ENCODE measurements at places on chromosomes 1 and 21. TPM values are rescaled to one million over a fixed set of nuclear protein-coding genes. Genes with fewer than 3 reads are reported as not detected.

TRAF3IP3 gene
- 422 TPM for polyA plus RNA-seq

IL12RB2 gene
- polyA plus RNA-seq: not detected

CD247 gene
- 10.8 TPM for polyA plus RNA-seq

- H3K27ac ChIP-seq: no peak overlapping the region
- H3K36me3 ChIP-seq: no peaks in the 10 kb centered on the region
- no peaks in the 10 kb centered on the region for H3K4me1 ChIP-seq
- H3K27me3 ChIP-seq: no peaks in the 10 kb centered on the region
Measured at GRCh38 chr1:195462646-195463045, 1145.6 kb downstream of the KCNT2 start.

GRCh38 chr1:83910461-83910860 lies 88.5 kb downstream of the TTLL7 start:
- no peak overlapping the region for H3K27ac ChIP-seq
- no peak overlapping the region for H3K4me3 ChIP-seq
- no peak for DNase-seq

DNA sequence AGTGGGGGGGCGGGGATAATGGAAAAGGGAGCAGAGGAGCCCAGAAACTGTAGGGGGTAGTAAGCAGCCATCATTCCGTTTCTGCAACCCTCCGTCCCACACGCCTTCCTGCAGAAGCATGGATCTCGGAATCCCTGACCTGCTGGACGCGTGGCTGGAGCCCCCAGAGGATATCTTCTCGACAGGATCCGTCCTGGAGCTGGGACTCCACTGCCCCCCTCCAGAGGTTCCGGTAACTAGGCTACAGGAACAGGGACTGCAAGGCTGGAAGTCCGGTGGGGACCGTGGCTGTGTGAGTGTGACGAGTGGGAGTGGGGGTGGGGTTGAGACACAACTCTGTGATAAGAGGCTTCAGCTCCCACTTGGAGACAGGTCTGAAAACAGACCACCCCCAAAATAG lies 706 bp downstream of the CREB3L4 start:
- no peaks in the 10 kb centered on the region for H3K36me3 ChIP-seq
- H3K4me3 ChIP-seq: peak overlapping the region; percentile 73
- peaks cover 37% of the 10 kb centered on the region for H3K4me1 ChIP-seq
- no peak overlapping the region for H3K27ac ChIP-seq
- DNase-seq: no peak
- H3K27me3 ChIP-seq: no peaks in the 10 kb centered on the region

DNA sequence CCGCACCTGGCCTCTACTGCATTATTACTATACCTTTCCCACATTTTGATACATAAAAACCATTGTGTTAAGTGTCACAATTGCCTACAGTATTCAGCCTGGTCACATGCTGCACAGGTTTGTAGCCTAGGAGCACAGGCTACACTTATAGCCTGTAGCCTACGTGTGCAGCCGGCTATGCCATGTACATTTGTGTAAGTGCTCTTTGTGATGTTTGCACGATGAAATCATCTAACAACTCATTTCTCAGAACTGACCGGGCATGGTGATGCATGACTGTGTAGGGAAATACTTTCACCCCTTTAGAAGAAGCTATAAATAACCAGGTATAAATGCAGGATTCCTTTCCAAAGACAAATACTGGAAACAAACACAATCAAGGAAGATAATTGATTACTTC lies 12.1 kb downstream of the ERG start:
- H3K36me3 ChIP-seq: no peaks in the 10 kb centered on the region
- H3K27me3 ChIP-seq: no peaks in the 10 kb centered on the region
- H3K27ac ChIP-seq: no peak overlapping the region
- no peak overlapping the region for H3K4me3 ChIP-seq

DNA sequence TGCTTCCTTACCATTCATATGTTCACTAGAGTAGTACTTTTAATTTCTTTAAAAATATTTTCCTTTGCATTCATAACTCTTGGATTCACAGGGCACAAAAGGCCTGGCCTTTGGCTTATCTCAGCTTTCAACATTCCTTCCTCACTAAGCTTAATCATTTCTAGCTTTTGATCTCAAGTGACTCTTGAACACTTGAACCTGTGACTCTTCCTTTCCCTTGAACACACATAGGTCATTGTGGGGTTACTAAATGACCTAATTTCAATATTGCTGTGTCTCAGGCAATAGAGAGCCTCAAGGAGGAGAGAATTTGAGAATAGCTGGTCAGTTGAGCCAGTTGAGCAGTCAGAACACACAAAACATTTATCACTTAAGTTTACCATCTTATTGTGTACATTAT lies 49.9 kb downstream of the COL11A1 start:
- no peaks in the 10 kb centered on the region for H3K27me3 ChIP-seq
- H3K36me3 ChIP-seq: no peaks in the 10 kb centered on the region
- no peak for DNase-seq
- no peaks in the 10 kb centered on the region for H3K4me1 ChIP-seq
- H3K4me3 ChIP-seq: no peak overlapping the region

DNA sequence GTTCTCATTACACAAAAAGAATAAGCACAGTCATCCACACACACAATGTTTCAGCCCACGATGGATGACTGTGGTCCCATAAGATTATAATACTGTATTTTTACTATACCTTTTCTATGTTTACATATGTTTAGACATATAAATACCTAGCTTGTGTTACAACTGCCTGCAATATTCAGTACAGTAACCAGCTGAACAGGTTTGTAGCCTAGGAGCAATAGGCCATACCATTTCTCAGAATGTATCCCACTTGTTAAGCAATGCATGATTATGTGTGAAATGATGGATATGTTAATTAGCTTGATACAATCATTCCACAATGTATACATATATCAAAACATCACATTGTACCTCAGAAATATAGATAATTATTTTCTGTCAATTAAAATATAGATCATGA lies 33.2 kb upstream of the SAMD13 start:
- H3K4me1 ChIP-seq: peaks cover 21% of the 10 kb centered on the region
- H3K36me3 ChIP-seq: no peaks in the 10 kb centered on the region
- H3K4me3 ChIP-seq: no peak overlapping the region
- no peaks in the 10 kb centered on the region for H3K27me3 ChIP-seq
- H3K27ac ChIP-seq: no peak overlapping the region

DNA sequence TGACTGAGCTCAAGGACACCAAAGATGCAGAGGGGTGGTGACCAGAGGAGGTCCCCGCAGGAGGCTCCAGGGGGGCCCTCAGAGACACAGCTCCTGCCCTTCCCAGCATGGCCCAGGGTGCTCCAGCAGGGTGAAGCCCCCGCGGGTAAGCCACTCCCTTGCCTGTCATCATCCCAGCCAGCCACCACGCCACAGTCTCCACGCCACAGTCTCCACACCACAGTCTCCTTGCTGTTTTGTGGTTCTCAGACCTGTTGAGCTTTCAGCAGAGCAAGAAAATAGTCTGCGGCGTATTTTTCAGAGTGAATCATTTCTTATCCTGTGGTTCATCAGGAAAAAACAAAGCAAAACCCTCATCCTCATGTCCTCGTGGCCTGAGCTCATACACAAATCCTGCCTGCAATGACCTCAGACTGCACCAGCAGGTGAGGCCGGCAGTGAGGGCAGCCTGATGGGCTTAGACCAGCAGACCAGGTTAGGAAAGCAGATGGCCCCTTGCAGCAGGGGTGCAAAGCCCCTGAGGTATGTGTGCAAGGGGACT lies 25.7 kb upstream of the ABCG1 start:
- H3K36me3 ChIP-seq: no peaks in the 10 kb centered on the region
- peaks cover 22% of the 10 kb centered on the region for H3K4me1 ChIP-seq
- H3K27me3 ChIP-seq: no peaks in the 10 kb centered on the region
- no peak overlapping the region for H3K4me3 ChIP-seq
- no peak overlapping the region for H3K27ac ChIP-seq
- DNase-seq: no peak
